Hepatocyte (in vitro differentiated cells): ENCODE measurements at places on chromosomes 7 and 10. TPM values are rescaled to one million over a fixed set of nuclear protein-coding genes. Genes with fewer than 3 reads are reported as not detected.

UPP1 gene
- polyA plus RNA-seq = 38.7 and 50.2 TPM in 2 replicates

NPY4R2 gene
- not detected in 2 replicates for polyA plus RNA-seq

DNA sequence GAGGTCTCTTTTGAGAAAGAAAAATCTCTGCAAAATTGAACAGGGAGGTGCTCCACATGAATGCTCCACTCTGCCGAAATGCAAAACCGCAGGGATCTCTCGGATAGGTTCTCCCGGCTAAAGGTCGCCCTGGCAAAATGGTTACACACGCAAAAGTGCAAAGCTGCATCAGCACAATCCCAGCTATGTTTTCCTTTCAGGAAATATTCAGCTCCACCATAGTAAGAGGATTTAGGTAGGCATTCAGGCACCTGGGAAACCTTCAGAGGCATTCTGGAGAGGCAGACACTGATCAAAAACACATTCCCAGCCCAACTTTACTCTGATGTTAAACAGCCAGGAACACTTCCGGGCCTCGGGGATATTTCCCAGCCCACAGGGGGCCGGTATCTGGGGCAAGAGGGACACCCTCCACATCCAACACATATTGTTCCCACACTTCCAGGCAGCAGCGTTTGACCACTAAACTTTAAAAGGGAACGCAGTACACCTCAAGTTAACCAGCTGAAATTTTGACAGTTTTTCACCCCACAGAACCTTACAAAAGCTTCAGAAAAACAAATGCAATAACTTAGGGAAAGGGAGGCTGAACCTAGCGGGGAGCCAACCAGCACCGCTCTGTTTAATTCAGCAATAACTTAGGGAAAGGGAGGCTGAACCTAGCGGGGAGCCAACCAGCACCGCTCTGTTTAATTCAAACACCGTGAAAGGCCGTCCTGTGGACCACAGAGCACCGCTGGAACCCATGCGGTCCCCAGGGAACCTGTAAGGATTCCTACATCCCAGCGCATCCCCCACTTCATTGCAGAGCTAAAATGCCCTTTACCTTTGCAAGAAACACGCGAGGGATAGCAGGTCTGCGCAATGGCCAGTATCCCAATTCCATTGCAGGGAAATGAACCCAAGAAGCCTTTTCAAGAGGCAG is 45.9 kb downstream of the TNS3 start:
- no peak for DNase-seq
- H3K4me1 ChIP-seq = peaks cover 68% of the 10 kb centered on the region
- H3K27ac ChIP-seq = peak overlapping the region; percentile 80
- H3K4me3 ChIP-seq = peak overlapping the region; percentile 41

DNA sequence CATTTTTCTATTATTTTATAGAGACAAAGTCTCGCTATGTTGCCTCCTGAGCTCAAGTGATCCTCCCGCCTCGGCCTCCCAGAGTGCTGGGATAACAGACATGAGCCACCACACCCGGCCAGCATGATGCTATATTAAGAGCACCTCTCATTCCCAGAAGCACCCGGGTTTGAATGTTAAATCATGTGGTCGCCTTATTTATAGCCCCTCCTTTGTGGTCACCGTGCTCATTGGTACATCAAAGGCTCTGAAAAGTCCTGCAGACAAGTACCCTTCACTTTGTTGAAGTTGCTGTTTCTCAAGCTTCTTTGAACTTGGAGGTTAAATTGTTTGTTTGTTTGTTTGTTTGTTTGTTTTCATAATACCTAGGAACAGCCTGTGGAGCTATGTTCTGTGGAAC is 40.0 kb downstream of the CLIP2 start:
- no peak overlapping the region for H3K4me3 ChIP-seq
- no peaks in the 10 kb centered on the region for H3K36me3 ChIP-seq
- H3K27ac ChIP-seq = no peak overlapping the region
- no peaks in the 10 kb centered on the region for H3K27me3 ChIP-seq

KIAA1217 gene
- 31.6 and 36.7 TPM in 2 replicates for polyA plus RNA-seq

GRCh38 chr7:155846156-155846555 is 33.9 kb upstream of the SHH start:
- no peak for DNase-seq
- H3K27ac ChIP-seq = no peak overlapping the region
- H3K27me3 ChIP-seq = no peaks in the 10 kb centered on the region
- peaks cover 5% of the 10 kb centered on the region for H3K4me1 ChIP-seq

DNA sequence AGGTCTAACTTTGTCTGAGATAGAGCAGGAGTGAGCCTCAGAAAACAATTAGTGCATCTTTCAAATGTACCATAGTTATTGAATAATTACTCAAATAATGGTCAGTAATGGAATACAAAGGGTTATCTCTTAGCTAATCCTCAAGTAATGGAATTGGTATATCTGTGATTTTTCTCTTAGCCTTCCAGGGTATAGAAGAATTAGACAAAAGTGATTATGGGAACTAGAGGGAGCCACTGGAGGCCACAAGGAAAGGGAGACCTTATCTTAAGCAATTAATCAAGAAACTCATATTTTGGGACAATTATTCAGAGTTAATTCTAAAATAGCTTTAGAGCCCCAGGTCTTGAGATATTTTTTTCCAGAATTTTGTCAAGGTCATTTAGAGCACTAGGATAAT is 110.0 kb upstream of the GATA3 start:
- DNase-seq = no peak
- H3K4me1 ChIP-seq = no peaks in the 10 kb centered on the region
- no peaks in the 10 kb centered on the region for H3K36me3 ChIP-seq
- no peak overlapping the region for H3K27ac ChIP-seq
- H3K27me3 ChIP-seq = no peaks in the 10 kb centered on the region

CDHR3 gene
- 5.1 and 6.9 TPM in 2 replicates for polyA plus RNA-seq

GRCh38 chr7:80891259-80891544 is 27.6 kb downstream of the SEMA3C start:
- peaks cover 8% of the 10 kb centered on the region for H3K4me1 ChIP-seq
- DNase-seq = no peak
- no peak overlapping the region for H3K4me3 ChIP-seq

DNA sequence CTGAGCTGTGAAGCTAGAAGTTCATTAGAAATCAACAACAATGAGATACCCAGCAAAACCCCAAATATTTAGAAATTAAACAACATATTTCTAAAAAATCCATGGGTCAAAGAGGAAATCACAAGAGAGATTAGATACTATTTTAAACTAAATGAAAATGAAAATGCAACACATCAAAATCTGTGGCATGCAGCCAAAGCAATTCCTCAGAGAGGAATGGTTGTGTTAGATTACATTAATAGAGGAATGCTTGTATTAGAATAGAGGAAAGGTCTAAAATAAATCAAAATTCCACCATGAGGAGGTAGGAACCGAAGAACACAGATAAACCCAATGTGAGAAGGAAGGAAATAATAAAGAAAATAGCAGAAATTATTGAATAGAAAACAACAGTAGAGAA is 642.1 kb upstream of the GALNT17 start:
- H3K4me1 ChIP-seq = peaks cover 6% of the 10 kb centered on the region
- no peaks in the 10 kb centered on the region for H3K27me3 ChIP-seq
- no peak overlapping the region for H3K27ac ChIP-seq
- DNase-seq = no peak
- H3K4me3 ChIP-seq = no peak overlapping the region

DNA sequence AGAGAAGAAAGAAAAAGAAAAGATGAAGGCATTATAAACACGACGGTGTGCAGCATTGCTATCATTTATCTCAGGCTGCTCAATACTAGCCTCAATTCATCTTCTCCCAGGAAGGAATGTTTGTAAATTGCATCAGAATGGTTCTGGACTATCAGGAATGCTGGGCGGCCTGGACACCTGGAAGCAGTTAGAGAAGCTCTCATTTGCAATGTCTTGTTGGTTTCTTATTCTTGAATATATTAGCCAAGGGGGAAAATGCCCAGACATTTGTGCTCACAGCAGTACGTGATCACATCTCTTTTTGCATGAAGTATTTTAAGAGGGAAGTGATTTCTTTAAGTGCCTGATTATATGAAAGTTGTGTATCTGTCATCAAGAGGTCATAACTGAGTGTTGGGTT is 85.6 kb upstream of the IMMP2L start:
- no peak overlapping the region for H3K4me3 ChIP-seq
- DNase-seq = no peak
- no peaks in the 10 kb centered on the region for H3K27me3 ChIP-seq
- H3K27ac ChIP-seq = no peak overlapping the region

DNA sequence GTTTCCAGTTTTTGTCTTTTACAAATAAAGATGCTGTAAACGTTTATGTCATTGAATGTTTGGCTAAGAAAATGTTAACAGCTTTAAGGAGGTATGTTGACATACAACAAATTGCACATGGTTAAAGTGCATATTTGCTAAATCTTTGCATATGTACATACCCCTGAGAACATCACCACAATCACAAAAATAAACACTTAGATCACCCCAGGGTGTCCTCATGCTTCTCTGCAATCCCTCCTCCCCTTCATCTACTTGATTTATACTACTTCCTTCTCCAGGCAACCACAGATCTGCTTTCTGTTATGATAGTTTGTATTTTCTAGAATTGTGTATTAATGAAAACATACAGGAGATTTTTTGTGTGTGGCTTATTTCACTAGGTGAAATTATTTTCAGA is 209.5 kb downstream of the GLRX3 start:
- H3K36me3 ChIP-seq = no peaks in the 10 kb centered on the region
- no peak overlapping the region for H3K27ac ChIP-seq
- DNase-seq = peak; percentile 32
- no peaks in the 10 kb centered on the region for H3K27me3 ChIP-seq

DNA sequence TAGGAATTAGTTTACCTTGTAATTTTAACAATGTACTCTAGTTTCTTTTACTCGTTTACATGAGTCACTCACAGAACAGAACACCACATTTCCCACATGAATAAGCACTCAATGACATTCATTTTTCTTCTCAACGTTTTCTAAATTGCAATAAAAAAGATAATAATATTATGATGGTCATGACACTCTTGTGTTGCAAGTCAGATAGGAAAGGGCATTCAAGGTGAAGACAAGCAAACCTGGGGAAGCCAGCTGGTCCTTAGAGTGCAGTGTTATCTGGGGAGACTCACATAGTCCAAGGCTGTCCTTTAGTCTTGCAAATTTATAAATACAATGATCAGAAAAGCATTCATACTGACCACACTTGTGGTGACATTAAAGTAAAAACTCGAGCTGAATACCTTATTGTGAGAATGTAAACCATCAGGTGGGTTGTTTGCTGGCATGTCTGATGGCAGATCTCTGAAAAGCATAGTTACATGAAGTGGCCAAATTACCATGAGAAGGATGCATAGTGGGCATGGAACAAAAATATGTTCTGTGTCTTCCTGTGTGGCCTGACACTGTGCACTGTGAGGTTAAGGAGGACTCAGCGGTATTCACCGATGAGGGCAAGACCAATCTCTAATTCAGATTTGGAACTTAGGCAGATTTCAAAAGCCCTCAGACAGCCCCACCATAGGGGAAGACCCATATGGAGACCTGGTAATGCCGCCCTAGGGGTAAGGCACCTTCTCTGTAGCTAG is 158.9 kb upstream of the ASAH2 start:
- no peaks in the 10 kb centered on the region for H3K27me3 ChIP-seq
- H3K36me3 ChIP-seq = no peaks in the 10 kb centered on the region
- H3K27ac ChIP-seq = no peak overlapping the region
- DNase-seq = no peak

GRCh38 chr10:17790651-17791050 is 18.5 kb upstream of the MRC1 start:
- no peaks in the 10 kb centered on the region for H3K27me3 ChIP-seq
- no peak for DNase-seq
- no peak overlapping the region for H3K27ac ChIP-seq
- no peaks in the 10 kb centered on the region for H3K36me3 ChIP-seq

DNA sequence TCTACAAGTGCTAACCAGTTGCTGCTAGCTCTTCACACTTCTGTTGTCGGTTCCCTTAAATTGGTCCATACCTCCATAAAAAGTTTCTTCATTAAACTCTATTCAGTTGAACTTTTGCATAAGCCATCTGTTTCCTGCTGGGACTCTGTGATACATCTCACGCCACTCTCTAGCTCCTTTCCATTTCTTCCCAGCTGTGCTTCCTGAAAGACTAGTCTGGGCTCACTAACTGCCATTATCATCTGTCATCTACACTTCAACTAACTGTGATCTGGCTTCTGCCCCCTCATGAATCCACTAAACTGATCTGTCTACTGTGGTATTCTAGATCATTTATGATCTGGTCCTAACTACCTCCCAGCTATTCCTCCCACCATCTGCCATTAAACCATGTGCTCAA is 78.3 kb downstream of the ELAPOR2 start:
- H3K4me3 ChIP-seq = no peak overlapping the region
- peaks cover 9% of the 10 kb centered on the region for H3K4me1 ChIP-seq

DNA sequence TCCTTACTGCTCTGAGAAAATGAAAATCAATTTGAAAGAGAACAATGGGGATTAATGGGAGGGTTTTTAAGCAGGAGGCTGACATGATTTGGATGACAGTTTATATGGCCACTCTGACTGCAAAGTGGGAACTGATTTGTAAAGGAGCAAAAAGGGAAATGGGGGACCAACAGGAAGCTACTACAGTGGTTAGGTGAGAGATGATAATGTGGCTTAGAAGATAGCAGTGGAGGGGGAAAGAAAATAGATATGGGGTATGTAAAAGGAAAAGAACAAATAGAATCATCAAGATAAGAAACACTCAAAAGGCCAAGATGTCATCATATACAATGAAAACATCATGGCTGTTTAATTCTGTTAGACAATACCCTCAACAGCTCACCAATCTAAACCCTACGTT is 177.5 kb downstream of the ANK3 start:
- no peaks in the 10 kb centered on the region for H3K27me3 ChIP-seq
- no peaks in the 10 kb centered on the region for H3K36me3 ChIP-seq
- no peaks in the 10 kb centered on the region for H3K4me1 ChIP-seq
- H3K4me3 ChIP-seq = no peak overlapping the region
- no peak for DNase-seq
- H3K27ac ChIP-seq = no peak overlapping the region

SORBS1 gene
- polyA plus RNA-seq = 17.0 and 18.2 TPM in 2 replicates

DNA sequence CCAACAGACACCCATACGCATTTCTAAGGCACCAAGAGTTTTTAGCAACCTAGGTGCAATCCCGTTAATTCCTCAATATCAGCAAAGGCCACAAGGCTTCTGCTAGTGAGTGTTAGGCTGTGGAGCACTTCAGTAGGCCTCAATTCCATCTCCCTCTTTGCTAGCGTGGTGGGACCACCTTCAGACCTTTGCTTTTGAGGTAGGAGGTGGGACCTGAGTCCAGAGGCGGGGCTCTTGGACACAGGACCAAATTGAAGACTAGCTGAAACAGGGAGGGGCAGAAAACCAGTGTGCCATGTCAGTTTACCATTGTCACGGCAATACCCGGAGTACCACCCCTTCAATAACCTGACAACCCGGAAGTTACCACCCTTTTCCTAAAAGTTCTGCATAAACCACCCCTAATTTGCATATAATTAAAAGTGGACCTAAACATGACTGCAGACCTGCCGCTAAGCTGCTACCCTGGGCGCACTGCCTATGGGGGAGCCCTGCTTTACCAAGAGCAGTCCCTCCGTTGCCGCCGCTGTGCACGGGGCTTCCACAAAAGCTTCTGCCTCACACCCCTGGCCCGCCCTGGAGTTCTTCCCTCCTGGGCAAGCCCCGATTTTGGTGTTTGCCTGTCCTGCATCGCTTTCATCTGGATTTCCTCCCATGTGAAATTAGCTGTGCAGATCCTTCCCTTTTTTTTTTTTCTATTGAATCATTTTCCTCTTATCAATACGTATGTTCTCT is 41.1 kb upstream of the EN2 start:
- no peaks in the 10 kb centered on the region for H3K36me3 ChIP-seq
- no peaks in the 10 kb centered on the region for H3K4me1 ChIP-seq
- H3K27ac ChIP-seq = no peak overlapping the region
- peaks cover 13% of the 10 kb centered on the region for H3K27me3 ChIP-seq

CHRM2 gene
- polyA plus RNA-seq = 2.3 and 3.4 TPM in 2 replicates

- H3K27me3 ChIP-seq = no peaks in the 10 kb centered on the region
- no peaks in the 10 kb centered on the region for H3K4me1 ChIP-seq
- H3K36me3 ChIP-seq = no peaks in the 10 kb centered on the region
- H3K27ac ChIP-seq = peak overlapping the region; percentile 54
- H3K4me3 ChIP-seq = no peak overlapping the region
These were observed 26.8 kb downstream of the COBL start for GRCh38 chr7:51289623-51290303.
